ENCODE measurements at places on chromosomes 16 and 17. TPM values are rescaled to one million over a fixed set of nuclear protein-coding genes. Genes with fewer than 3 reads are reported as not detected.

GRCh38 chr17:39722965-39723848 is 7.1 kb downstream of the MIEN1 start:
- DNase-seq: no peak

MYOCD gene
- total RNA-seq: 20.1 TPM

LDAF1 gene
- 62.2 TPM for total RNA-seq

- no peak for DNase-seq
These were observed 4.2 kb downstream of the IFI35 start for GRCh38 chr17:43010667-43011308.

DNA sequence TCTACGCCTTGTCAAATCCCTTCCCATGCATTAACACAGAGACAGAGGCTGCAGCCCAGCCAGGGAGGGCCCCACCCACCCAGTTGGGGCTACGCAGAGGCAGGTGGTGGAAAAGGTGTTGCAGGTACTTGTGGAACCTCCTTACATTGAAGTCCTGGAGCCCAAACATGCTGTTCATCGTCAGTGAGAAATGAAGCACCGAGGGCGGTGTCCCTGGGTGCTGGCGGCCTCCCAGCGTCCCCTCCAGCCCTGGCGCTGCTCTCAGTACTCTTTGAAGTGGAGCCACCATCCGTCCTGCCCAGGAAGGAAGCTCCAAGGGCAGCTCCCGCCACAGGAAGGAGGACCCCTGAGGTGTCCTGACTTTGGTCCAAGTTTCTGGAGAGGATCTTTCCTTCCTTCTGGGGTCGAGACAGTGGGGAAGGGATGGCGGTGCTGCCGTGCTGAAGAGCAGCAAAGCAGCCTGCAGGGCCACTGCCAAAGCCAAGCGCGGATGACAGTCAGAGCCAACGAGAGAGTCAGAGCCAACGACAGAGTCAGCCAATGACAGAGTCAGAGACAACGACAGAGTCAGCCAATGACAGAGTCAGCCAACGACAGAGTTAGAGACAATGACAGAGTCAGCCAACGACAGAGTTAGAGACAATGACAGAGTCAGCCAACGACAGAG is 23.4 kb downstream of the LMF1 start:
- no peak for DNase-seq

Data from IMR-90 (cell line).